Astrocyte of the cerebellum (primary cell): ENCODE measurements at places on chromosomes 16 and 17.

DNA sequence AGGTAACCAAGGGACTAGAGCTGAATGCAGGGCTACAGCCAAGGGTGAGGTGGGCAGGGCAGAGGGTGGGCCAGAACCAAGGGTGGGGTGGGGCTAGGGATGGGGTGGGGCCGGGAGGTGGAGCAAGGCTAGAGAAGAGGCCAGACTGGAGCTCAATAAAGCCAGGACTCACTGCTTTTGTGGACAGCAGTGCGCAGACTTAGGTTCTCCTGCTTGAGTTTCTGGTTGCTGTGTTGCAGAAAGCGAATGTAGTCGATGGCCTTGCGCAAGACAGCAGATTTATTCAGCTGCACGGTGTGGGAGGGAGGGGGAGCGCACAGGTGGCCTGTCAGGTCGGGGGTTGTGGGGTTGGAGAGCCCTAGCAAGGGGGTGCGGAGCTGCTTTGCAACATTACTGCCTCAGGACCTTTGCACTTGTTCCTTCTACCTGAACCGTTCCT is 18.7 kb downstream of the SREBF1 start:
- DNase-seq = no peak

DNA sequence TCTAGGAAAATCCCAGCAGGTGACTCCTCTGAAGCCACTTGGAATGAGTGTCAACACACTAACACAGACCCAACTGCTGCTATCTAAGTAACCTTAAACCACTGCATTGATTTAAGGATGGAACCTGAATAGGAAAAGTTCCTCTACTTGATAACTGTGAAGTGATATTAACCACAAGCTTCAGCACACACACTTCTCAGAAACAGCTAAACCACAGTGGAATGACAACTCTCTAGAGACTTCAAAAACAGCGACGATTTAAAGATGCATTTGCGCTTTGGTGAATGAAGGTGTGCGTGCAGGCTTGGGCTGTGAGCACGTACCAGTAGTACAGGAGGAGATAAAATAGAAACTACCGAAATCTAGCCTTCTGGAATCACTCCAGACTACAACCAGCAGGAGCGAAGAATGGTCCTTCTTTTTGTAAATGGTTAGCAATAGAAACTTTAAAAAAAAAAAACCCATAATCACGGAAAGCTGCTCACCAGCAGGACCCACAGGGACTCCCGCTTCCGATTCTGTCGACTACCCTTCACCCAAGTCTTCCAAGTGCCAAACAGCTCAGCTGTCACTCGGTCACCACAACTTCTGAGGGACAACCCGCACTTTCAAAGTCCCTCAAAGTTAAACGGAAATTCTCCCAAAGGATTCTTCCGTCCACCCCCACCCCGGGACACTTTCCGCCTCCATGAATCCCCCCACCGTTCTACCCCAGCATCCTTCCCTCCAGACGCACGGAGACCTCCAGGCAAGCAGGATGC is 137.7 kb upstream of the CORO6 start:
- no peak for DNase-seq

DNA sequence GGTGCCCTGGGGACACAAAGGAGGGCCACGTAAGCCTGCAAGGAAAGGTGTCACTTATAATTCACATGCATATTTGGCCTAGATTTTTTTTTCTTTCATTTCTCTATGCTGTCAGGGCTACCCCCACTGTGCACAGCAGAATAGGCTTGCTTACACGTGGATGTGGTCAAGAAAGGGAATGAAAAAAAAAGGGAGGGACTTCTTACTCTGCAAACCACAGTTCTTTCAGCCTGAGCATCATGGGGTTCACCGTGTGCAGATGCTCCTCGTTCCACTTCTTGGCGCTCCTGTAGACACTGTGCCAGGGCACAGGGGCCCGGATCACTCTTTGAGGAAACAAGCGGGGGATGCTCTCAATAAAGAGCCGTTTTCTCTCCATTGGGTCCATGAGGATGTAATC is 16.6 kb downstream of the DNAH3 start:
- no peak for DNase-seq

DNA sequence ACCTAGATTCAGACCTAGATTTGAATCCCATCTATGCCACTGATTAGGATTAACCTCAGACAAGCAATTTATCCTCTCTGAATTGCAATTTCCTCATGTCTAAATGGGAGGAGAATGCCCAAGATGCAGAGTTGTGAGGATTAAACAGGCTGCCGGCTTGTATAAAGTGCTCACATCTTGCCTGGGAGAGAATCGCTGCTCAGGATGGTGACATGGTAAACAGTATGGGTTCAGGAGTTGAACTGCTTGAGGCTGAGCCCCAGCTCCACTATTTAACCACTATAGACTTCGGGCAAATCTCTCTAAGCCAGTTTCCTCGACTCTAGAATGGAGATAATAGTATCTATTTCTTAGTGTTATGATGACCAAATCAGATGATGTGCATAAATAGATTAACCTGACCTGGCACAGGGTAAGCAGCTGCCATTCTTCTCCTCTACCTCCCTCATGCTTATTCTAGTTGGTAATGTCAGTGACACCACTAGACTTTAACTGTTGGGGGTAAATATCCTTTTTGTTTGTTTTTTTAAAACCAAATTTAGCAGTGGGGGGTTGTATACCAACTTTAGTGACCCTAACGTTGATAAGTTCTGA is 732 bp upstream of the RPL27 start:
- DNase-seq = no peak

- no peak for DNase-seq
Observed at GRCh38 chr17:4480929-4481898, 17.5 kb upstream of the SPNS2 start.

DNA sequence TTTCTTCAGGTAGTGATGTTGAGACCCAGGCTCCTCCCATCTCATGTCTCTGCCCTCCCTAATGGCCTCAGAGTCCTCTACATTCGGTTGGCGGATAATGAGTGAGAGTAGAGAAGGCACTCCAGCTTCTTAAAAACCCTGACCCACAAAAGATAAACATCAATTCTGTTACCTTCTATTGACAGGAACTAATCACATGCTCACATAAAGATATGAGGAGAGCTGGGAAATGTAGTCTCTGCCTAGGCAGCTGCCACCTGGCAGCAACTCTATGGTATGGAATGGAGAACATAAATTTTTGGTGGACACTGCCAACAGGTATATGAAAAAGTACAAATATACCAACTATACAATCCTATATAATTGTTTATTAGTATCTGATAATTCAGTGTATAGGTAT is 110.7 kb upstream of the HLF start:
- no peak for DNase-seq

GRCh38 chr16:29686740-29687332 is 7.9 kb downstream of the QPRT start:
- DNase-seq = no peak

GRCh38 chr17:78374189-78374588 is 4.3 kb upstream of the PGS1 start:
- no peak for DNase-seq

- no peak for DNase-seq
Observed at GRCh38 chr17:31294231-31294630, 2.8 kb downstream of the OMG start.

- DNase-seq = no peak
Observed at GRCh38 chr16:49455181-49455990, 81.8 kb downstream of the C16orf78 start.

- peak; percentile 95 for DNase-seq
Observed at GRCh38 chr17:28318759-28319597, at the start of gene TMEM97. TSS of gene TMEM97 (plus strand) at chr17:28319200. CDS start at chr17:28319240, 40 bp downstream.

DNA sequence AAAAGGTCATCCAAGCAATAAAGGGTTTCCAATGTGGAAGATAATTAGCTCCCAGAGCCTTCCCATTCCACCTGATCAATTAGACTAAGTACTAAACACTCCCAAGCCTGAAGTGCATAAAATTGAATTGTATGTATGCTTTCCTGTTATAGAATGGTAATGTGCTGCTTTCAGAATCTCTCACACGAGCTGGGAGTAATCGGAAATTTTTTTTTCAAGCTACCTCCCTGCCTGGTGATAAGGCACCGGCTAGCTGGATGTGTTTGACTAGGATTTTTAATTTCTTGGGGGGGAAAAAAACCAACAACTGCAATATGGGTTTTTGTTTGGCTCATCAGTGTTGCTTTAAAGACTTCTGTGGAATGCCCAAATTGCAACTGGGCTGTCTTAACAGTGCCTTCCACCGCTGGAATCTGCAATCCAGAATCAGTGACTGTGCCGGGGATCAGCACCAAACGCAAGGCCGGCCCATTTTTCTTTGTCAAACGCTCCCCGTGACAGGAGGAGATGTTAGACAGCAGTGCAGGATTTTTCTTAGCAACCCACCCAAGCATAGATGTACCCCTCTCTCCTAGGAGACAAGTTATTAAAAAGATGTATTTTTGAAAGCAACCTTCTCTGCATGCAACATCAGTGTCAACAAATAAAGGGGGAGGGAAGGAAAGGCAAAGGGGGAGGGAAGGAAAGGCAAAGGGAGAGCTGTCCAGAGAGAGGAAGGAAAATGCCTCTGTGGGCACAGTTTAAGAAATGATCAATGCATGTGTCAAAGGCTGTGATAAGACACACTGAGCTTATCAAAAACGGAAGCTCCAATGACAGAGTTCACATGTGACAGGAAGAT is 387.2 kb downstream of the NPIPA8 start:
- DNase-seq = no peak

DNA sequence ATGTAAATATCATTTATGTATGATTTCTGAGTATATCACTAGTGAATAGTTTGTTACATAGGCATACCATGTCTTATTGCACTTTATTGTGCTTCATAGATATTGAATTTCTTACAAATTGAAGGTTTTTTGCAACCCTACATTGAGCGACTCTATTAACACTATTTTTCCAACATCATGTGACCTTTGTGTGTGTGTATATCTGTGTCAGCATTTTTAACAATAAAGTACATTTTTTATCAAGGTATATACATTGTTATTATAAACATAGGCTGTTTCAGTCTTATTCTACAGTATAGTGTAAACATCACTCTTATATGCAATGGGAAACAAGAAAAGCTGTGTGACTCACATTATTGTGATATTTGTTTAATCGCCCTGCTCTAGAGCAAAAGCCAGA is 1944.9 kb downstream of the TP53TG3F start:
- no peak for DNase-seq

DNA sequence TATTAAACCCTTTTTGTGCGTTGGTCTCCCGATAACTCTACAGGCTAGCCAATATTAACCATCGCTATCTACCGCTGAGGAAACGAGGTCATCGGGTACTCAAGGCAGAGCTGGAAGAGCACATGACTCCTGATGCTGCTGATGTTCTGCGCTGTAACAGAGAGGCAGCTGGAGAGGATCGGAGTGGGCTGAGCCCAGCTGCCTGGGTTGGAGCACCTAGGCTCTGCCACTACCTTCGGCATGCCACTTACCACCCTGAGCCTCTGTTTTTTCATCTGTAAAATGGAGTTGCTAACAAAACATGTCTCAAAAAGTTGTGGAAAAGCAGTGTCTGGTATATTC is 432 bp upstream of the SLC46A1 start:
- no peak for DNase-seq

DNA sequence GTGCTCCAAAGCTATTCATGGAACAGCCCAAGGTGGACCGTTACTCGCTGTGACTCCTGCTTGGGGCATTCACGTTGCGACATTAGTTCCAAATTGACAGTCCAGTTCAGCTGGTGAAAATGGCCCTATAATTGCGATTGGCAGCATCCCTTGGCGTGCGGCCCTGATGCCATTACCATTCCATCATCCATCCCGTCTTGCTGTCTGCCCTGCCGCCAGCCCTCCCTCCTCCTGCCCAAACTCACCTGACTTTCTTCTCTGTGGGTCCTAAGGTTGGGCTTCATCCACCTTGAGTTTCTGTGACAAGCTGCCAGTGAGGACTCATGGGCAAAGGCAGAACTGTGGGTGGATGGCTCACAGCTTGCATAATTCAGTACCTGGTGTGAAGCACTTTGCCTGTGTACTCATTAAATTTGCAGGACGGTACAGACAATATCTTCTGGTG is 104.6 kb downstream of the RPTOR start:
- DNase-seq = no peak

- no peak for DNase-seq
Observed at GRCh38 chr16:81758376-81758775, 20.7 kb upstream of the PLCG2 start.

- DNase-seq = no peak
Observed at GRCh38 chr17:74008196-74008595, 195.3 kb upstream of the RPL38 start.

GRCh38 chr16:74575807-74576643 is 30.9 kb downstream of the GLG1 start:
- no peak for DNase-seq

DNA sequence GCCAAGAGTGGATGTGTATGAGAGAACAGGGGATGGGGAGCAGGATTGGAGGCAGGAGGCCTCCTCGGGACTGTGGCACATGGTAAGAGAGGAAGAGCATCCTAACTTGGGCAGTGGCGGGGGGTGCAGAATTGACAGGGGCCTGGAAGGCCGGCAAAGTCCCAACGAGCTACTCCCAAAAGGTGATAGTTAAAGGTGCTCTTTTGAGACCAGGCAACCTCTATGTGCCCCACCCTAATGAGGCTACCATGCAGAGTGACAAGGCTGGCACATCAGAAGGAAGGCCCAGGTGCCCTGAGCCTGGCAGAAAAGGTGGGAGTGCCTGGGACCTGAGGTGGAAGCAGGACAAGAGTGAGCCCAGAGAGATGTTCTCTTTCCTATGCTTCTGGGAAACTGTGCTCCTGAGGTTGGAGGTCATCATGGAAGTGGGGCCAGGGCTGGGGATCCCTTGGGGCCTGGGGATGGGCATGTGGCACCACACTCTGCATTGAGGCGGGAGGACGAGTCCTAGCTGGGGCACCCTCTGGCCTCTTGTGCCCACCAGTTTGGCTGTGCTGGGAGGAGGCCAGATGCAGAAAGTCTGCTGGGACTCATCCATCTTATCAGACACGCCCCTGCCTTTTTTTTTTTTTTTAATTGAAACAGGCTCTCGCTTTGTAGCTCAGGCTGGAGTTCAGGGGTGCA is 5.9 kb downstream of the RAB11FIP4 start:
- DNase-seq = no peak

DNA sequence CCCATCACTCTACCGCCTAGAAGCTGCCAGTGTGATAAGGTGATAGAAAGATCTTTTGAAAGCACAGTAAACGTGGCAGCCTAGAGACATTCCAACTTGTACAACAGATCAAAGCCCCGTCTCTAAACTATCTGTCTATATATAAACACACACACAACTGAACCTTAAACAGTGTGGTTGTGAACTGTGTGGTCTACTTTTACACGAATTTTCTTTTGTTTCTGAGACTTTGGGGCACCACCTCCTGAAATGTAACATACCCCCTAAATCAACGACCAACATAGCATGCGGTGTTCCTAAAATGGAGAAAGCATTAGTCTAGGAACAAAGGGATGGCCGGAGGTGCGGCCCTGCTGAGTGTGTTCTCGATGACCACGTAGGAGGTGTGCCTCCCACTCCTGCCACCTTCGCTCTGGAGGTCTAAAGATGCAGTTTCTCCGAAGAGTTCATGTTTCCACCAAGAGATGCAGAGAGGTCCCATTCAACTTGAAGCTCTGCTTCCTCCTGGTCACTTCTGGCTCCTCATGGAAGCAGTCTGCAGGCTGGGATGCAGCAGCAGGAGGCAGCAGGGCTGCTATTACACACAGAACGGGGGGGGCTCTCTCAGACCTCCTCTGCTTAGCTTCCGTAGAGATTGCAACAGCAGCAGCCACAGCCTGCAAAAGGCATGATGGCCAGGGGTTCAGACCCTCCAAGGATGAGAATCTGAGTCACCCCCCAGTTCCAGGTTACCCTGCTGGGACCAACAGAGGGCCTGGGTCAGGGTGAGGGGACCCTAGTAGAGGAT is 22.6 kb upstream of the USP10 start:
- DNase-seq = no peak
